ENCODE measurements at places on chromosomes 11 and 22. TPM values are rescaled to one million over a fixed set of nuclear protein-coding genes. Genes with fewer than 3 reads are reported as not detected.

The ZP1 gene
- not detected for total RNA-seq

The MPPED2 gene
- total RNA-seq, result under 0.01 TPM

The SLC43A1 gene
- total RNA-seq, result 18.0 TPM

The CADM1 gene
- 5.5 TPM for total RNA-seq

The PPP2R5B gene
- 12.4 TPM for total RNA-seq

The PNPLA5 gene
- not detected for total RNA-seq

The TSPAN32 gene
- under 0.01 TPM for total RNA-seq

The TEX12 gene
- total RNA-seq, result 0.11 TPM

The SLC5A1 gene
- total RNA-seq, result not detected

The SCGB2A2 gene
- not detected for total RNA-seq

The ROM1 gene
- total RNA-seq, result 2.9 TPM

The MUC5AC gene
- total RNA-seq, result under 0.01 TPM

The SYT13 gene
- total RNA-seq, result not detected

The POLA2 gene
- total RNA-seq, result 23.0 TPM

The ARL14EP gene
- 38.1 TPM for total RNA-seq

The TOM1 gene
- 43.2 TPM for total RNA-seq

The SCGB1D2 gene
- not detected for total RNA-seq

The MS4A3 gene
- not detected for total RNA-seq

The PPARA gene
- 14.2 TPM for total RNA-seq

Data from uterine smooth muscle cell (primary cell).